ENCODE measurements at places on chromosomes 2 and 18.
A peak's percentile ranks its signal among the peaks of the same experiment; 100 is the strongest.

DNA sequence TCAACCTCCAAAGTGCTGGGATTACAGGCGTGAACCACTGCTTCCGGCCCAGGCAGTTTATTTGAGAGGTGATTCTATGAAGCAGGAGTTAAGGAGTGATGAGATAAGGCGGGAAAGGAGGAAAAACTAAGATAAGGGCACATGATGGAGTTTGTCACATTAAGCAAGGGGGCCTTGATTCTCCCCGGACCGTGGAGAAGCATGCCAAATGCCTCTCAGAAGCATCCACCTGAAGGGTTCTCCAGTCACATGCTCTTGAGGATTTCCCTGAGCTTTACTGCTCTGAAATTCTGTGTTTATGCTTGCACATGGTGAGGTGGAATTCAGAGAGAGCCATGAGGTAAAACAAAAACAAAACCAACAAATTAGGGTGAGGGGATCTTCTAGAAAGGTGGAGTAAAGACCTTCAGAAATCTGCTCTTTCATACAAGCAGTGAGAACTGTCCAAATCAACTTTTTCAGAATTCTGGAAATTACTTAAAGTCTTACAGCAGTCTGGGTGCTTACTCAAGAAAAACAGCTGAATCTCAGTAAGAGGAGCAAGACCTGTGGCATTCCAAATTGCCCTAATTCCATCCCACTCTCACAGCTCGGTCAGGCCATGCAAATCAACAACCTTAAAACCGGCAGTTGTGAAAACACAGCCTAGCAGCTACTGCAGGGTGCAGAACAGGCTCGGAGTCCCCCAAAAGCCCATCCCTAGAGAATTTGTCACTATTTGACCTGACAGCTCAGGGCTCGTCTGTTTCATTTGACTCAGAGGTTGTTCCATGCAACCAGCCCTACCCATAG lies 69.1 kb upstream of the CTLA4 start:
- no peak for DNase-seq

GRCh38 chr18:78739115-78739514 lies 240.5 kb upstream of the SALL3 start:
- no peak for DNase-seq

DNA sequence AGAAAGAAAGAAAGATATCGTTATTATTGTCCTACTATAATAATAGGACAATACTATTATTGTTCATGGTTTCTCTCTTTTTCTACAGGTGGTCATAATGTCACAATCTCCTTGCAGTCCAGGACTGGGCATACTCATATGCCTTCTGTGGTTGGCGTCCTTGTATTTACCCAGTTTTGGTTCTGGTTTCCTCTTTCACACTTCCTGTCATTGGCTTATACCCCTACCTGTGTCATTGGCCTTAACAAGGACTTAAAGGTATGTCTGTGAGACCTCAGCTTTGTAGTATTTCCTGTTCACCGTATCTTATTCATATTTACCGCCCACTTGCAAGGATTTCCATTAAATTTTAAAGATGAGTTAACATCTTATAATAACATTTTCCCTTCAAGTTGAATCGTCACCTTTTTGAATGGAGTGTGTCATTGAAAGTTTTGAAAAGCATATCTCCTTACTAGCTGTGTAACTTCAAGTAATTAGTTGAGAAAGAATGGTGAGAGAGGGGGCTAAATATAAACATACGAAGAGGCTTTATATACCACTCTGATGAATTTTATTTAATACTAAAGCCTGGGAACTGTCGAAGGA lies 36.5 kb upstream of the HTR2B start:
- DNase-seq = no peak

DNA sequence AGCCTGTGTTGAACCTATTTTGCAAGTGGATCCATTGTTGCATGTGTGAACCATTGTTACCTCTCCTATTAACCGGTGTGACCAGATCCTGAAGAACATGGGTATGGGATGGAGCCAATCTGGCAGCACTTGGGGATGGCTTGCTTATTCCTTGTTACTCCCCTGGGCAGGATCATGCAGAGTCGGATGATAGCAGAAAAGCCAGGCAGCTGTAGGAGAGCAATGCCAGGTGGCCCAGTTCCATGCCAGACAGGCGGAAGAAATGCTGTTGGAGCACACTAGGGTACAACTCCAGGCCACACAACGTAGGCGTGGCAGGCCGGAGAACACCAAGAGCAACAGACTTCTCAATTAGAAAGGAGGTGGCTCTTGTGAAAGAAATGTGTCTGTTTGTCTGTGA lies 16.3 kb upstream of the MYO1B start:
- no peak for DNase-seq

- peak; percentile 59 for DNase-seq
Measured at GRCh38 chr2:23940718-23941620, 706 bp downstream of the UBXN2A start.

- no peak for DNase-seq
Measured at GRCh38 chr2:106138543-106139237, 55.4 kb downstream of the UXS1 start.

DNA sequence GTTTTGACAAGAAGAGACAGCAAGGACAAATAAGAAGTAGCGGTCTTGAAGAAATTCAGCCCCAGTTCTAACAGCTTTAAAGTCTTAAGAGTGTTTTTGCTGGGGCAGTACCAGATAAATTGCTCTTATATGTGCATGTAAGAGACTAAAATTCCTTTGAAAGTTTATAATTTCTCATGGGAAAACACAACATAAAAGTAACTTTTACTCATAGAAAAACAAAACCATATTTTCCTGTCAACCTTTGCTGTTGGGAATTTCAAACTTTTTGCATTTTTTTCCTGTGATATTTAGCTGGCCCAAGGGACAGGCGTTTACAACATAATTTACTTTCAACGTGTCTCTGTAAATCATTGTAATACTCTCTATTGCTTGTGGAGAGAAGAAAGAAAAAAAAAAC lies 767.8 kb upstream of the ZEB2 start:
- no peak for DNase-seq

DNA sequence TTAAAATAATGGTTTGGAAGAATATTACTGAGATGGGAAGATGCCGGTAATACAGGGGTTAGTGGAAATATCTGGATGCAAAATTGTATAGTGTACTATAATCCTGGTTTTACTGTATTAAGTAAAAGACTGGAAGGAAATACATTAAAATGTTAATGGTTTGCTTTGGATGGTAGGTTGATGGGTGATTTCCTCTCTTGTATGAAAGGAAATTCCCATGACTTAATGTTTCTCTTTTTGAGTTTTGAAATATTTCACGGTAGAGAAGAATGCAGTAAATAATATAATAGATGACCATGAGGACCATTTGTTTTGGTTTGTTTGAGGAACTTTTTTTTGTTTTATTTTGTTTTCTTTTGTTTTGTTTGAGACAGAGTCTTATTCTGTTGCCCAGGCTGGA lies 8.2 kb downstream of the SPTBN1 start:
- no peak for DNase-seq

- no peak for DNase-seq
Measured at GRCh38 chr2:215405722-215406581, 29.9 kb downstream of the FN1 start.

GRCh38 chr2:67145851-67146250 lies 251.3 kb upstream of the ETAA1 start:
- no peak for DNase-seq

DNA sequence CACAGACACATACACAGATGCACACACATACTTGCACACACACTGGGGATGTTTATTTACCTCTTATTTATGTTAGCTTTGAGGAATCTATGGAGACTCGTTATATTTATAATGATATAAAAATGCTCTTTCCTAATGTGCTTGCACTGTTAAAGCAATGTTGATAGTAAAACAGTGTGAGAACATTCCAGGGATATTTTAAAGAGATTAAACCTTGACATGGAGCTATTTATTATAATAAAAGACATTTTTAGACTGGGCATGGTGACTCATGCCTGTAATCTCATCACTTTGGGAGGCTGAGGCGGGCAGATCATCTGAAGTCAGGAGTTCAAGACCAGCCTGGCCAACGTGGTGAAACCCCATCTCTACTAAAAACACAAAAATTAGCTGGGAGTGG lies 557.3 kb upstream of the ZNF804A start:
- DNase-seq = no peak

- DNase-seq = no peak
Measured at GRCh38 chr2:197869501-197870111, 65.2 kb downstream of the PLCL1 start.

- DNase-seq = no peak
Measured at GRCh38 chr2:117967977-117968718, 45.7 kb downstream of the CCDC93 start.

DNA sequence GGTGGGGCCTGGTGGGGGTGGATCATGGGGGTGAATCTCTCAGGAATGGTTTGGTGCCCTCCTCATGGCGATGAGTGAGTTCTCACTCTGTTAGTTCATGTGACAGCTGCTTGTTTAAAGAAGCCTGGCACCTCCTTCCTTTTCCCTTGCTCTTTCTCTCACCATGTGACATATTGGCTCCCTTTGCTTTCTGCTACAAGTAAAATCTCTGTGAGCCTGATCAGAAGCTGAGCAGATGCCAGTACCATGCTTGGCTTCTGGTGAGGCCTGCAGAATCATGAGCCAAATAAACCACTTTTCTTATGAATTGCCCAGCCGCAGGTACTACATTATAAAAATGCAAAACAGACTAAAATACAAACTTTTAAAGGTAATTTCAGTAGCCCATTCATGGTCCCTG lies 73.4 kb upstream of the TEX51 start:
- no peak for DNase-seq

DNA sequence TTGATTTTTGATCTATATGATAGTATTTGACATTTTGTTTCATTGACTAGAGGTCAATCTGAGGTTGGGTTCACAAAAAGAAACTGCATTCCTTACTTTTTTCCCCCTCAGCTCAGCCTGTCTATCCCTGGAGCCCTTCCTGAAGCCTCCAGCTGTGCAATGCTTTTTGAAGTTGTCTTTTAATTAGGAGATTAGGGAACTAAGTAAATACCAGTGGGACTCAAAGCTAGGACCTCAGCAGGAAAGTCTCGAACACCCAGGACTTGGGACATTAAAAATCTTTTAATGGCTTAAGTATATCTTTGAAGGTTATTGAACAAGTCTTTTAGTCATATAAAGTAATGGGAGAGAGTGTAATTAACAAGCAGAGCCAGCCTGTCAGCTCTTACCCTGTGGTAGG lies 220.2 kb downstream of the PDE11A start:
- DNase-seq = no peak

- DNase-seq = no peak
Measured at GRCh38 chr2:150699218-150699617, 211.8 kb upstream of the RND3 start.

DNA sequence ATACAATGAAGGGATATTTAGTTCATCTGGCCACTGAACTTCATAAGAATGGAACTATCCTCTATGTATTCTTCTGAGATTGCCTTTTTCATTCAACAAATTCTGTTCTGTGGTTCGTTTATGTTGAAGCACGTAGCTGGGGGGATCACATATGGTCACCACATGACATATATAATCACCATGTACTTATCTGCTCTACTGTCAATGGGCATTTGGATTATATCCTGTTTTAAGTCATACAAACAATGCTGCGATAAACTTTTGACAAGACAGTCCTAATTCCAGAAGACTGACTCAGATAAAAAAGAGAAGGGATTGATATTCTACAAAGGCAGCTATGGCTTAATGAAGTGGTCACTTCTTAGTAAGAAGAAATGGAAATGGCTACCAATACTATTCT lies 116.0 kb upstream of the CCDC195 start:
- no peak for DNase-seq

GRCh38 chr2:69375494-69376353 lies 11.3 kb downstream of the GFPT1 start:
- DNase-seq = peak; percentile 10

DNA sequence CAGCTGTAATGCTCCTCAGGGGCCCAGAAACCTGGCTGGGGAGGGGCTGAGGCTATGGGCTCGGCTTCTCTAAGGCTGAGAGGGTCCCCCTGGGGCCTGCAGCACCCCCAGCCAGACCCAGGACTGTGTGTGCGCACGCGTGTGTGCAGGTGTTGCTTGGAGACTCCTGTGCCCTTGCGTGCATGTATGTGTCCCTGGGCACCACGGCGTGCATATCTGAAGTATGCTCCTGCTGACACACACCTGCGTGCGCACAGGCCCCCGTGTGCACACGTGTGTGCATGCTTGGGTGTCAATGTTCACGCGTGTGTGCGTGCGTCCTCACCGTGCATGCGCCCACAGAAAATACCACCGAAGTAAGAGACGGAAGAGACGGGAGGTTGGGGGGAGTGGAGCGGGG lies 14.9 kb upstream of the ECEL1 start:
- DNase-seq = no peak

- no peak for DNase-seq
Measured at GRCh38 chr2:191907545-191907944, 60.7 kb upstream of the CAVIN2 start.

DNA sequence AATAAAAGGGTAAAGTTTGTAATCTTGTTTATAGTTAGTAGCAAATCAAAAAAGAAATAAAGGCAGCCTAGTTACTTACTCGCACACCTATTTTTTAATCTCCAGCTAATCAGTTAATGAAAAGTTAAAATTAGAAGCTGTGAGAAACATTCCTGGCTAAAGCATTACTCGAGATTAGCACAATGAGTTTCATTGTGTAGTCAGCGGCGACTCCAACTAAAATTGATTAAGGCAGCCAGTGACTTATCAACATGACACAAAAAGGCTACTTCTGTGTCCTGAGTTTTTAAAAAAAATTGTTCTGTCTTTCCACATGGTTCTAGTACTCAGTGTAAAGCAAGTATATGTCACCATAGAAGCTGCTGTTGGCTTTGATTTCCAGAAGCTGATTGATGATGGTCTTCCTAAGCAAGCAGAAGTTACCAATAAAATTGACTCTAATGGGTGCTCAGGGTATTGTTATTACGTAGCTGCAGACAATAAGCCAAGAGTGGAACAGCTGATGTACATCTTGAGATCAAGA lies 159.2 kb downstream of the CPS1 start:
- no peak for DNase-seq

DNA sequence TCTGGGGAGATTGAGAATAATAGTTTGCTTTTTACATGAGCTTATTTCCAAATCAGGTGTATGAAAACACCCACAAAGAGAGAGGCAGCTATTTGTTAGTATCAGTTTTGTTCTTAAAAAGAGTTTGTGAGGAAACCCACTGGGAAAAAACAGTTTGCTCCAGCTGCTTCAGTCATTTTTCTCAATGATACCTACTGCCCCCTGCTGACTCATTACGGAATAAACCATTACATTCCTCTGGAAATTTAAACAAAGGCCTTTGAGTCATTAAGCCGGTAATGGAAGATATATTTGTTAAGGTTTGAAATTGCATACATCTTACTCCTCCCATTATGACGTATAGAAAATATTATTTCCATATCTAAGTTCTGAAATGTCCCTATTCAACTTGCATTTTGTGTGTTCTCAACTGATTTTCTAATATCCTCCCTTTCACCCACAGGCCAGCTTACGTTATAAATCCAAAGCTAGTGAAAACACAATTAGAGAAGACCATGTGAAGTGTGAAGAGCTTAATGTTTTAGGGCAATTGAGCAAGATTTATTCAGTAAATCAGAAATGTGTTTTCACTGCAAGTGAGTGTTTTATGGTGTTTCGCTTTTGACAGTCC lies 761.6 kb downstream of the DSC3 start:
- no peak for DNase-seq

Measured in activated CD4-positive, alpha-beta T cell treated with anti-CD3 and anti-CD28 coated beads for 48 hours (primary cell).